ENCODE measurements at places on chromosomes 4 and X. TPM values are rescaled to one million over a fixed set of nuclear protein-coding genes. Genes with fewer than 3 reads are reported as not detected.

DNA sequence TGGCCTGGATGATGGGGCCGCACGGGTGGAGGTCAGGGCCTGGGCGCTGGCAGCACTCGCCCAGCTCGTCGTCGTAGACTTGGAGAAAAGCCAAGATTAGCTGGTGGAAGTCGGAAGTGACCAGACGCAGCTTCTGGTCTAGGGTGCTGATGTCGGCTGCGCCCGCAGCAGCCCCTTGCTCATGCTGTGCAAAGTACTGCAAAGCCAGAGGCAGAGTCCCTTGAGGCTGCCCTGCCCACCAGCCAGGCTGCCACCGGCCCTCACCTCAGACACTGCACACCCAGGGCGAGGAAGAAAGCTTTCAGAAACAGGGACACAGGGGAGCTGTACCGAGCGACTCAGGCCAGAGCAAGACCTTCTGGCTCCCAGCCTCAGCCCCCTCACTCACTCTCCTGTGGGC, 9.7 kb upstream of the TREX2 start:
- no peak for DNase-seq

DNA sequence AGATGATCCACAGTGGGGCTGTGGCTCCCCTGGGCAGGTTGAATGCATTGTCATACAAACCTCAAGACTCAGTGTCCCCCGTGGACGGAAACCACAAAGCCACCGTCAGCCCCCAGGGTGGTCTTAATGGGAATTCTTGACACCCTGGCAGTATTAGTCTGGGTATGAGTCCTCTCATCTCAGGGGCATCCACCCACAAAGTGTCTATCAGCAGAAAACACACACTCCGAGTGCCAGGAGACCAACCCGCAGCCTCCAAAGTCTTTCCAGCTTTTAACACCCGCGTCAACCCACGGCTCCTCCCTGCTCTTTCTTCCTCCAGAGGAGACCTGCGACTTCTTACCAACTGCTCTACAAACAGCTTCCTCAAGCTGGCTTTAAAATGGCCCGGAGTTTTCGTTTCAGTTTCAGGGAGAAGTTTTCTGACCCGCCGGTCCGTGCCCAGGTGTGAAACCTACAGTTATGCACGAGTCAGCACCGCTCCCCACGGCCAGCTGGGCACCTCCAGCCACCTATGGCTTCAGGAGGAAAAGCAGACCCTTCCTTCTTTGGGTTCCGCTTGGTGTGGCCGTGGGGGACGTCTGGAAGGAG, 14.4 kb upstream of the ASMTL start:
- no peak for DNase-seq

DNA sequence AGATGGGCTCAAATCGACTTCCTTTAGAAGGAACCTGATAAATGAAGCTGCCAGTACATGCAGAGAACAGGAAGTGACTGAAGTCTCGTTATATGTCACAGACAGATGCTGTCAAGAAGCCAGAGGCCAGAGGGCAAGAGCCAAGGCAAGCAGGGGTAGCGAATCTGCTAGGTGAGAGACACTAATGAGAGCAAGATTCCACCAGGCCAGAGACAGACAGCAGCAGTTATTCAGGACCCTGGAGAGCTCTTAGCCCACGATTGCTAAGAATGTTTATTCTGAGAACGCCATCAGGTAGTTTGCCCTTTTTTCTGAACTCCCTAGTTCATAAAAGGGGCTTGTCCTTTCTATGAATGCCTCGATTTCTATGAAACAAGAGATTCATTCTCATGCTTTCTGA, 73.7 kb downstream of the BEND2 start:
- no peak for DNase-seq

GRCh38 chrX:100411802-100412715, 2.0 kb upstream of the PCDH19 start:
- DNase-seq = no peak

DNA sequence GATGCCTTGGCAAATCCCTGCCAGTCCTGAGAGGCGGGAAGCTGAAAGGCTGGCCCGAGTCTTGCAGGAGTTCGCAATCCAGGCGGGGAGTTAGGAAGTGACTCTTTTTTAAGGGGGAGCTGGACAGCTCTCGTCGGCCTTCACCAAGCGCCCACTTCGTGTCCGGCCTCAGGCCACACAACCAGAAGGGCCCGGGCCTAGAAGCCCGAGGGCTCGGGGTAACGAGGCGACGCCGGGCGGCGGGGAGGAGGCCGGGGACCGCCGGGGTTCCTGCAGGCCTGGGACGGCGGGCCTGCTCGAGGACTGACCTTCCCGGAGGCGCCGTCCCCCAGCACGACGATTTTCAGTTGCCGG, 395 bp downstream of the RAB28 start:
- DNase-seq = peak; percentile 77

The FABP2 gene
- 0.57 TPM for total RNA-seq

DNA sequence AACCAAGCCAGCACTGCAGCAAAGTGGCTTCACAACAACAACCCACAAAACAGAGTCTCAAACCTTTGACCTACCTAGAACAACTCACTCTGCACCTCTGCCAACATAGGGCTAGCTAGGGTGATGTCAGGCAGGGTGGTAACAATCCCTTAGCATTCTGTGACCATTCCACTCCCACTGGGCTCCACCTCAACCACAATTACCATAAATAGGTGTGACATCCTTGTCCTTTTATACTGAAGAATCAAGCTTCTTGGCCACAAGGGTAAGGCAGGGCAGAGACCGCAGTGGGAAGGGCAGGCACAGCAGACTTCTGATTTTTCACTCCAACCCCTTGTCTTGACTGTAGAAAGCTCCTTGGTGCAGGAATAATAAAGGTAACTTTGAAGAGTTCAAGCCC, 795.4 kb upstream of the DIAPH2 start:
- no peak for DNase-seq

DNA sequence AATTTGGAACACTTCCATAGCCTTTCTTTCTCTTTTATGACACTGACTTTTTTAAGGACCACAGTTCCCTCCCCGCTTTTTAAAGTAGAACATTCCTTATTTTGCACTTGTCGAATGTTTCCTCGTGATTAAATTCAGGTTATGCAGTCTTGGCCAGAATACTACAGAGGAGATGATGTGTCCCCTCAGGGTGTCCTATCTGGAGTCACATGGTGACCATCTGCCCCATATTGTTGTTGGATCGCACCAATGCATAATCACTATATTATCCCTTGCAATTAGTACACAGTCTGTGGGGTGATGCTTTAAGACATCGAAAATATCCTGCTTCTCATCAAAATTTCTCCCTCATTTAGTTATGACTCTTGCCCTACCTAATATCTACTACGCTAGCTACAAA, 27.4 kb downstream of the WDFY3 start:
- DNase-seq = no peak

The HAND2 gene
- total RNA-seq = 161 TPM

GRCh38 chrX:40097141-40097503, 636 bp downstream of the BCOR start:
- DNase-seq = no peak

GRCh38 chrX:10755439-10756334, 135.3 kb upstream of the MID1 start:
- DNase-seq = no peak

GRCh38 chr4:108030332-108030731, 40.6 kb downstream of the HADH start:
- no peak for DNase-seq

The ARMCX6 gene
- 45.4 TPM for total RNA-seq

DNA sequence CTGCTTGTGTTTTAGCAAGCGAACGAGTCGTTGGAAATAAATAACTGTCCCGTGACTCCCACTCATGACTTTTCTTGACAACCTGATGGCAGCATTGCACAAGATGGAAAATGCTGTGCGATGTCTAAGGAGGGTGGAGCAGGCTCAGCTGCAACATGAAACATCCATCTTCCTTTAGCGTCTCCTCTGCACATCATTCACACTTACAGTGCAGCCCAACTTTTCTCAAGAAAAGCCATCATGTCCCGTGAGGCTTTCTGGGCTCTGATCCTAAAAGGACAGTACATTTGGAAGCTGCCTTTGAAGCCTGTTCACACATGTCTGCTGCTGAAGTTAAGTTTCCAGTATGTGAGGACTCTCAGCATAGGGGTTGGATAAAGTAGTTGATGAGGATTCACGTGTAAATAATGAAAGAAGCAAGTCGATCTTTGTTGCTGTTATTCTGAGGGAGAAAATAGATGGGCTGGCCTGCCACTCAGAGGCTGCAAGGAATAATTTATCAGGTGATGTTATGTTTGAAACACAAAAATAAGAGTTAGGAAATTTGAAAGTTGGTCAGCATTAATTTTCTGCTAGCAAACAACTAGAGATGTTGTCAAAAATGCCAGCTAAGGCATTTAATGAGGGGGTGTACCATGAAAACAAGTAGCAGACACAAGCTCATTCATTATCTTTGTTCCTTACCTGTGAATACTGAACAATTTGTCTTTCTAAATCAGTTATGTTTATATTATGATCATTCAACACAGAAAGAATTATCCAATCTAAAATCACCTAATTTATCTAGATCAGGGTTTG, 328.7 kb upstream of the ZFP42 start:
- no peak for DNase-seq

- DNase-seq = no peak
Observed at GRCh38 chrX:4642114-4642513, 928.7 kb upstream of the PRKX start.

The OCIAD1 gene
- 137 TPM for total RNA-seq

The CCDC149 gene
- total RNA-seq = 11.7 TPM

DNA sequence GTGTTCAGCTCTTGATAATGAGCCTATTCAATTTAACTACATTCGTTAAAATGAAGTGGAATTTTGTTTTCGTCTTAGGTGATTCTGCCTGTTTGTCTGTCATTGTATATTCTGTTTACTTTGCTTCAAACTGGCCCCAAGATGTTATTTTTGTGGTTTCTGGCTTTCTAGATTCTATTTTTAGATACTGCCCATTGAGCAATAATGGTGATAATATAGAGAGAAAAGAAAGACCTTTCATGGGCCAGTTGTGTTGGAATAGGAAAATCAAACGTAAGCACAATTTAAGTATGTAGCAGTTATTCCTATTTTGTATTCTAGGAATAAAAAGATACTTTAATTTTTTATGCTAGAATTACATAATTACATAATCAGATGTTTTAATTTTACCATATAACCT, 4.0 kb downstream of the CDKN2AIP start:
- DNase-seq = no peak

The CASP6 gene
- total RNA-seq = 3.8 TPM

DNA sequence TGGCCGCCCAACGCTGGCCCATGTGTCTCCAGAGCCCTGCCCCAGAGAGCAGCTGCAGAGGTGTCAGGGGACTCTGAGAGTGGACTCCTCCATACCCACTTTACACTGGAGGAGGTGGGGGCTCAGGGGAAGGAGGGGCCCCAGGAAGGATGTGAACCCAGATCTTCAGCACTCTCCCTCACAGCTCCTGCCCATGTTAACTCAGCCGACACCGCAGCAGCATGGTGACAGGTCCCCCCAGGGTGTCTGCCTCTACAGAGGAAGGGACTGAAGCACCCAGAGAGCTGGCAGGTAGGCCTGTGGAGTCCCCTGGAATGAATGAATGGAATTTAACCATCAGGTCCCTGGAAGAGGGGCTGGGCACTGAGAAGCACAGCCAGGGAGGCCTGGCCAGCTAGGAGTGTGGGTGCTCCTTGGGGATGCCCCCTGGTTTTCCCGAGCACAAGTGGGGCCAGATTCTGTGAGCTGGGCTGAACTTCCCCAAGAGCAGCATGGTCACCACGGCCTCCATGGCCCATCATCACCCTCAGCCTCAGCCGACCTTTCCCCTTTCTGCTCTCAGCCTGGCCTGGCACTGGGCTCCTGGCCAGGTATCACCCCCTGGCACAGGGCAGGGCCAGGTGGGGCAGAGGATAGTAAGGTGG, 21.9 kb downstream of the SH3BP2 start:
- DNase-seq = no peak

The TASL gene
- 0.22 TPM for total RNA-seq

DNA sequence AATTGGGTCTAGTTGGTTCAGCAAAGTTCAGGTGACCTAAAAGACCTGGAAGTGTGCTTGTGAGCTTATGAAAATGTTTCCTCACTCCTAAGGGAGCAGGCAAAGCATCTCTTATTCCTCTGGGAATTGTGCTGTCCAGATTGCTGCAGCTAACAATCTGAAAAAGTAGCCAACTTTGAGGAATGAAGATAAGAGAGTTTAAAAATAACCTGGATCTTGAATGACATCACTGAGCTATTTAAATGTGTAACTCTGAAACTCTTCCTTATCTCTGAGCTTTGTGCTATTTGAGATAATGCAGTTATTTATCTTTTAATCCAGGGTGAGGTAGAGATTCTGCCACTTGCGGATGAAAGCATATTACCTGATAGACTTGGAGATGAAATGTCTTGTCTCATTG, 384.8 kb downstream of the PPP4R3C start:
- DNase-seq = no peak

DNA sequence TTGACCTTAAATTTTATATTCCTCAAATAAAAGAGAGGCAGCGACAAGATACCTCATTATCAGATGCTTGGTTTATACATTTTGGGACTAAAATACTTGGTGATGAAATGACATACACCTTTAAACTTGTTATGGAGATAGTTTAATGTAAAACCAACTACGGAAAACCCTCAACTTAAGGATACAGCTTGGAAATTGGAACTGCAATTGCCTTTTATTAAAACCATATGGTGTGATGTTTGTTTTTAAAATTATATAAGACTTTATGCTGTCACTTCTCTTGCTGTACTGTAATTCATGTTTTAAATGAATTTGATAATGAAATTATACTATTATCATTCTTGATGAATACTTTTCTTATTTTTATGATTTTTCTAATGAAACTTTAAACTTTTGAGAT, 25.9 kb downstream of the METTL14 start:
- DNase-seq = no peak

- DNase-seq = peak; percentile 41
Observed at GRCh38 chr4:2935762-2936743, 27.2 kb downstream of the NOP14 start.

The GAGE1 gene
- not detected for total RNA-seq

GRCh38 chr4:124907881-124908280, 195.3 kb upstream of the ANKRD50 start:
- no peak for DNase-seq

The ZFP42 gene
- total RNA-seq = not detected

DNA sequence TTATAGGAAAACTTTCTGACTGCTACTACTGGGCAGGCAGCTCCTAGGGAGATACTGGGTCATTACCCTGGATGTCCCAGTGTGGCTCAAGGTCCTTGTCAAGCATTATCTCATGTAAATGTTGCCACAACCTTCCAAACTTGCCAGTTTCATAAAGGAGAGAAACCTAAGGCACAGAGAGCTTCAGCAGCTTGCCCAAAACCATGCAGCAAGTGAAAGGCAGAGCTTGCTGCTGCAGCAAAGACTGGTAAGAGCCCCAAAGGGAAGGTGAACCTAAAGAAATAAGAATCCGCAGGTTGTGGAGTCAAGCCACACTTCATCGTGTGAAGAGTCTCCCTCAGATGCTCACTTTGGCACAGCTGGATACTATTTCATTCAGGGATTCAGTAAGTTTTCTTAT, 2.3 kb downstream of the MPP1 start:
- no peak for DNase-seq
